ENCODE measurements at places on chromosomes 3 and 15. TPM values are rescaled to one million over a fixed set of nuclear protein-coding genes. Genes with fewer than 3 reads are reported as not detected.

TM4SF4 gene
- 0.86 TPM for total RNA-seq

CKMT1B gene
- total RNA-seq = not detected

SLC25A38 gene
- total RNA-seq = 22.0 TPM

OCA2 gene
- not detected for total RNA-seq

GHRL gene
- 0.52 TPM for total RNA-seq

COPG1 gene
- total RNA-seq = 263 TPM

FOXB1 gene
- not detected for total RNA-seq

MELTF gene
- 53.1 TPM for total RNA-seq

LTF gene
- 0.26 TPM for total RNA-seq

BRPF1 gene
- 9.5 TPM for total RNA-seq
